ENCODE measurements at places on chromosomes 3 and 15.

- DNase-seq = peak; percentile 7
These were observed 35.6 kb upstream of the RASGRP1 start for GRCh38 chr15:38600236-38600635.

DNA sequence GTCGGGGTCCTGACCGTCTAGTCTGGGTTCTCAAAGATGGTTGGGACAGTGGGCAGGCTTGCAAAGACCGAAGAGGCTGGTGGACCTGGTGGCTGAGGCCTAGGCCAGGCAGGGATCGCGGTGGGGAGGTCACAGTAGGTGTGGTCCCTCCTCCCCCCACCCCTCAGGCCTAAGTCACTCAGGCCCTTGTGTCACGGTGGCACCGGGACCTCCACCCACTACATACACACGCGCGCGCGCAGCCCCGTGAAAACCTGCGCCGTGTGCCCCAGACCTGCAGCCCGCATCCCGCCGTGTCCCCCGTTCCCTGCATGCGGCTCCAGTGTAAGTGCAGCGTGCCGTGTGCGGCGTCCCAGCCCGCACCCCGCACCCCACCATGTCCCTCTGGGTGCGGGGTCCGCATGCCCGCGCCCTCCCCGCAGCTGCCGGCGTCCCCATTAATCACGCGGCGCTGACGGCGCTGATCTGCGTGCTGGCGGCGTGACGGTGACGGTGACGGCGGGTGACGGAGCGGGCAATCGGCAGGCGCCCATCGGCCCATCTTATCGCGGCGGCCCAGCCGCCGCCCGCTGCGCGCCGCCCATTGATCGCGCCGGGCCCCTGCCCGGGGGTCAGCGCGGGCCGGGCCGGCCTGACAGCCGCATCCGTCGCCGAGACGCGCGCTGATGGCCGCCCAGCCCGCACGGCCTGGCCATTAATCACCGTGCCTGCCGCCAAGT is 24.4 kb downstream of the SEC61A1 start:
- no peak for DNase-seq

- DNase-seq = no peak
These were observed 174.6 kb downstream of the MEGF11 start for GRCh38 chr15:66078929-66079275.

DNA sequence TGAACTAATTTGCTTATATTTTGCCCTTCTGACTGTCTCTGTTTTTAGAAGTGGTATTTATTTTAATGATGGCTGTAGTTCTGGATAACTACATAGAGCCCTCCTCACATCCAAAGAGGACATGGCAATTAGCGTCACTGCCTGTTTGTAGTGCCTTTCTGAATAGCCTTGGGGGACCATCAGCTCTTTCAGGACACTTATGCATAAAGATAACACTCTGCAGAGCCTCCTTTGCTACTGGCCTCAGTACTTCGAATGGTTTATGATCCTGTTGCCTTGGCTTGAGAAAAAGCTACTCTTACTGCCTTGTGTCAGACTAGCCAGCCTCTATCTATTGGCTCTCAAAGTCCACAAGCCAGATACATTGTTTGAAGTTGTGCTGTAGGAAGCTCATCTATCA is 105.4 kb upstream of the SPRED1 start:
- no peak for DNase-seq

DNA sequence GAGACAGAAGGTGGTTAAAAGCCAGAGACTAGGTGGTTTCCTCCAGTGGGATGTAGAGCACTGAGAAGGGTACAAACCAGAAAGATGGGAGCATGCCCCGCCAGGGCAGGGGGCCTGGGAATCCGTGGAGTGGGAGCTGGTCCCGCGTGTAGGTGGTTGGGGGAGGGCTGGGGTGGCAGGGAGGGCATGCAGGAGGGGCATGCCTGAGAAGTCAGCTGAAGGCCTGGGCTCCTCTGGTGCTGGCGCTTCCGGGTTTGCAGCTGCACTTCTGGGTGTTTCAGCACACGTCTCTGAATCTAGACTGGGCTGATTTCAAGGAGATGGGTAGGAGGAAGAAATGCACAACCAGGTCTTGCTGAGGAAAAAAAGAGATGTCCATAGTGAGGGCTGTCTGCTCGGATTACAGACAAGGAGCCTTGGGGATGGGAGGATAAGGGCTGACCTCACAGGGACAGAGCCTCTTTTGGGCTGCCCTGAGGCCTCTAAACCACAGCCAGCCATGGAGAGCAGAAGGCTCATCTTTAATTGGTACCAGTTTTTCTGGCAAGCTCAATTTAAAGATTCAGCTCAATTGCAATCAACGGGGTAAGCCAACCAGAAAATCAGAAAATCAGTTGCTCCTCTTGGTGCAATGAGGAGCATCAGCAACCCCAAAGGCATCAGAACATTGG is 151.9 kb downstream of the FAM43A start:
- no peak for DNase-seq

Data from WERI-Rb-1 (cell line).